ENCODE measurements at places on chromosomes 3 and 15.

- DNase-seq: no peak
Observed at GRCh38 chr3:39139442-39139841, 13.9 kb downstream of the CSRNP1 start.

DNA sequence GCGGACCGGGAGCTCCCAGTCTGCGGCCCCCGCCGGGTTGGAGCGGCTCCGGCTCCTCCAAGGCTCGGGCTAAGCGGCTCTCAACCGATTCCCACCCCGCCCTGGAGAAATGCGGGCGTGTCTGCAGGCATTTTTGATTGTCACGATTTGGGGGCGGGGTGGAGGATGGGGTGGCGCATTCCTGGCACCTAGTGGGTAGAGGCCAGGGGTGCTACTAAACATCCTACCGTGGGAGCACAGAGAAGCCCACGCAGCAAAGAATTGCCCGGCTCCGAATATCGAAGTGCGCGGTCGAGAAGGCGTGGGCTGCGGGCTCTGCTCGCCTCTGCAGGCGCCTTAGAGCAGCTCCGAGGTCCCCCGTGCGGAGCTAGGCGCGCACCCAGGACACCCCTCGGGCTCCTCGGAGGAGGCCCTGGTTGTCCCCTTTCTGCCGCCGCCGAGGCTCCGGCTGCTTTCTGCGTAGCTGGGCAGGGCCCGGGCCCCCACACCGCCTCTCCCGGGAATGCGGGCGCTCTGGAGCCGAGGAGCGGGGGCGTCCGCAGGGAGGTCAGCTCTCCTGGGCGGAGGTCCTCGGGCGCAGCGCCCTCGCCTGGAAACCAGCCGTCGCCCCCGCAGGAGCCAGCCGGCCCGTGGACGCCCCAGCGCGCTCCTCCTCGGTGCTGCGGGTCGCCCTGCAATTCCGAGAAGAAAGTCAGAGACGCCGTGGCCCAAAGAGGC is 16.5 kb upstream of the LAMP3 start:
- DNase-seq: no peak

- DNase-seq: no peak
Observed at GRCh38 chr3:27324686-27325085, 44.5 kb downstream of the NEK10 start.

DNA sequence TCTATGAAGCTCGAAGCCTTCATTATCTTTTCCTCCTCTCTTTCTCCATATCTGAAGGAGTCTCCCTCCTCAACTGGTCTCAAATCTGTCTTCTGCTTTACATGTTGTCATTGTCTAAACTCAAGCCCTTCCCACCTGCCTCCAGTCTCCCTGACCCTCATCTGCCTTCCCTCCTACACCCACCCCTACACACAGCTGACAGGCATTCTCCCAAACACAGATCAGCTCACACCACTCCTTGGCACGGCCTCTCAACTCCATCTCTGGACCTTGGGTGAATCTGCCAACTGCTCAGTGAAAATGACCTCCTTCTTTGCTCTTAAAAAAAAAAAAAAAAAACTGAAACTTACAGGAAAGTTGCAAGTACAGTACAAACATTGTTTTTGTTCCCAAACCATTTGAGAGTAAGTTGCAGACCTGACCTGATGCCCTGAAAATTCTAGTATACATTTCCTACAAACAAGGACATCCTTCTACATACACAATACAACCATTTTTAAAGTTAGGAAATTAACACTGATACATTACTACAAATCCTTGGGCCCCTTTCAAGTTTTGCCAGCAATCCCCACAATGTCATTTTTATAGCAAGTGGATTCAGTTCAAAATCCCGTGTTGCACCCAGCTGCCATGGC is 49.4 kb upstream of the UBE2E1 start:
- DNase-seq: no peak

DNA sequence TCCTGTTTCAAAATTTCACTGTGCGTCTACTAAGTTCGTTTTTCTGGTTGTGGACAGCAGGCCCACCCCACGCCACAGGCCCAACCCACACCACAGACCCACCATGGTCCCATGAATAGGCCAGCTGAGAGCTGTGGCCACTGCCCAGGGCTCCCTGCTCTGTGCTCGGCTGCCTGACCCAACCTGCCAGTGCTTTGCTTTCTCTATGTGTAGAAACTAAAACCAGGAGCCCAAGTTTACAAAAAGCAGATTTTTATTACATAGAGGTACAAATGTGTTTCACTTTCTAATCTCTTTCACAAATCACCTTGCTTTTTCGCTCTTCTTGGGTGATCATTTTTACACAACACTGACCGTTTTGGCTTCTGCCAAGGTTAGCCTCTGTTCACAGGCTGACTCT is 69.1 kb downstream of the HERC2 start:
- DNase-seq: no peak

- no peak for DNase-seq
Observed at GRCh38 chr15:23860290-23861245, 173.5 kb upstream of the NDN start.

- DNase-seq: no peak
Observed at GRCh38 chr3:120174811-120175539, 80.7 kb upstream of the GSK3B start.

DNA sequence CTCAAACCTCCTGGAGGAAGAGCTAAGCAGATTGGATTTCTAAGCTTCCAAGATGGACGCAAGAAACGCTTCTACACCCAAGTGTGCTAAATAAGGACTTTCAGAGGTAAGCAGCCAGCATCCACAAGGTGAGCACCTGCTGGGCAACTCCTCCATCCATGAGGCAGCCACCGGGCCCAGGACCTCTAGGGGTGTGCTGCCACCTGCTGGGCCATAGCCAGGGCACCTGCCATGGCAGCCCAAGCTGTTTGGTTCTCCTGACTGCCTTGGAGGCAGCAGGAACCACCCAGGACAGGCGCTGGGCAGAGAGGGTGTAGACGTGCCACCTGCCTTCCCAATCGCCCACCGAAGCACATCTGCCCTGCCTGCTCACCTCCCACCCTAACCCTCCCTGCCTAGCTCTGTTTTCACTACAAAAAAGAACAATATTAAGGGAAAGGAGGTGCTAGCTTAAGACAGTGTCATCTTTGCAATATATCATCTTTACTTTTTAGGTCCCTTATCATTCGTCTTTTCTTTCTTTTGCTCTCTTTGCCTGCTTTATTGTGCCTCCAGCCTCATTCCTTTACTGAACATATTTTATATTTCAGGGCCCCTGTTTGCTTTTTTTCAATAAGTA is 12.9 kb downstream of the C15orf62 start:
- peak; percentile 62 for DNase-seq

GRCh38 chr3:108486941-108487340 is 23.5 kb downstream of the MYH15 start:
- DNase-seq: no peak

GRCh38 chr3:35144011-35144410 is 495.3 kb upstream of the ARPP21 start:
- no peak for DNase-seq

- peak; percentile 24 for DNase-seq
Observed at GRCh38 chr3:13708871-13709595, 160.1 kb downstream of the FBLN2 start.

GRCh38 chr3:67384760-67385397 is 269.5 kb downstream of the SUCLG2 start:
- peak; percentile 53 for DNase-seq

DNA sequence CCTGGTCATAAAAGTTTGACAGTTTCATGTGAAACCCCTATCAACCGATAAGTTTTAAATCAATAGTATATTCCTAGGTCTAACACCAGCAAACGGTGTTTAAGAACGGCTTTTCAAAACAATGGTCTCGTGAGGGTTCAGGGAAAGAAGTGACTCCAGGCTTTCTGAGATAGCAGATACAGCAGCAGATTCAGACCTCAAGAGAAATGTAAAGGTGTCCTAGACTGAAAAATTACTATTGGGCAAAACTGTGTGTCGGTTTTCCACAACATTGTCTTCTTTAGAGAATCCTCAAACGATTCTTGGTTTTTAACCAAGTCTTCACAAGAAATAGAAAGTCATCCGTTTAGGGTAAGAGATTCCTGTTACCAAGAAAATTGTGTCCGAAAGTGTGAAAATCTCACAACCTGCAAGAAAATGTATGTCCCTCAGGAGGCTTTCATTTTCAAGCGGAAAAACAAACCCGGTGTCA is 1.2 kb downstream of the SETD2 start:
- DNase-seq: no peak

DNA sequence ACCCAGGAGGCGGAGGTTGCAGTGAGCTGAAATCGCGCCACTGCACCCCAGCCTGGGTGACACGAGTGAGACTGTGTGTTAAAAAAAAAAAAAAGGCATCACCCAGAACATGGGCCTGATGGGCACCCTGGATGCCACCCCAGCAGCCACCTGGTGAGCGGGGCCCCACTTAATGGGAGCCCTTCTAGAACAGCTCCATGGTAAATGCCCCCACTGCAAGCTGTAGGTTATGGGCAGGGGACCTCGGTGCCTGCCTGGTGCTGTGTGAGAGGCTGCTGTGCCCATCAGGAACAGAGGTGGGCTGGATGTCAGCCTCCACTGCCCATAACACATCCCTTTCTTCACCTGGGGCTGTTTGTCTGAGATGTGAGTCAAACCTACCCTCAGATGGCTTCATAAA is 156.2 kb upstream of the MEF2A start:
- DNase-seq: peak; percentile 19

DNA sequence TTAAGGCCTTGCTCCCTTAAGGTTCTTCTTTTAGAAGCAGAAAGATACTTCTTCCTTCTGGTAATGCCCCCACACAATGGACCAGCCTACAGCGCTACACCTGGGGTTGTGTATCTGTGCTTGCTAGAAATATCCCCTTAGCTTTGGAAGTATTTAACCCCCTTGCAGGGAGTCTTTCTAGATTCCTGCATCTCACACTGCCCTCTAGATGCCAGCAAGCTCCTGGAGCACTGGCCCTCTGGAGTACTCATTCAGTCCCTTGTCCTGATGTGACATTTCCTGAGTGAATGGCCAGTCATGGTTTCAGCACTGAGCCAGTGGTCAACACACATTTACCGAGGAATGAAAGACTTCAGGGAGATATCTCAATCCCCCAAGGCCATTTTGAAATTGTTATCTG is 30.4 kb upstream of the RBP2 start:
- no peak for DNase-seq

DNA sequence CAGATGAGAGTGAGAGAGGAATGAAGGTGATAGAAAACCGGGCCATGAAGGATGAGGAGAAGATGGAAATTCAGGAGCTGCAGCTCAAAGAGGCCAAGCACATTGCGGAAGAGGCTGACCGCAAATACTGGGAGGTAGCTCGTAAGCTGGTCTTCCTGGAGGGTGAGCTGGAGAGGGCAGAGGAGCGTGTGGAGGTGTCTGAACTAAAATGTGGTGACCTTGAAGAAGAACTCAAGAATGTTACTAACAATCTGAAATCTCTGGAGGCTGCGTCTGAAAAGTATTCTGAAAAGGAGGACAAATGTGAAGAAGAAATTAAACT is 88.9 kb downstream of the EOMES start:
- no peak for DNase-seq

GRCh38 chr3:13700362-13700761 is 151.4 kb downstream of the FBLN2 start:
- peak; percentile 13 for DNase-seq
